Nephron progenitor cell (in vitro differentiated cells): ENCODE measurements at places on chromosomes 11 and 22.

DNA sequence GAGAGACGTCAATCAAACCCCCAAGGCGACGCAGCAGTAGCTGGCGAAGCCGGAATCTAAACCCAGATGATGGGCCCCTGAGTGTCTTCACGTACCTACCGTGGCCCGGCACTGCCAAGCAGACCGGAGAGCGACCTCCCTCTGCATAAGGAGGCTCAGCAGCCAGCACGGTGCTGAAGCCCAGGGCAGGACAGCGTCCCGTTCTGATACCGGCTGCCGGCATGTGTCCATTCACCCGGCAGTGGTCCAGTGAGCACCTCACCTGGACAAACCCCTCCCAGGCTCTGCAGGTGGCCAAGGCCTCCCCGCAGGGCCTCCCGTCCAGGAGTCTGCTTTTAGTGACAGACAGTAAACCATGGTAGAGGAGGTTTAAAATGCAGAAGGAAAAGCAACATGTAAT is 142.0 kb downstream of the BRD1 start:
- no peak for DNase-seq

GRCh38 chr11:71200172-71200716 is 52.1 kb downstream of the SHANK2 start:
- DNase-seq, result no peak

DNA sequence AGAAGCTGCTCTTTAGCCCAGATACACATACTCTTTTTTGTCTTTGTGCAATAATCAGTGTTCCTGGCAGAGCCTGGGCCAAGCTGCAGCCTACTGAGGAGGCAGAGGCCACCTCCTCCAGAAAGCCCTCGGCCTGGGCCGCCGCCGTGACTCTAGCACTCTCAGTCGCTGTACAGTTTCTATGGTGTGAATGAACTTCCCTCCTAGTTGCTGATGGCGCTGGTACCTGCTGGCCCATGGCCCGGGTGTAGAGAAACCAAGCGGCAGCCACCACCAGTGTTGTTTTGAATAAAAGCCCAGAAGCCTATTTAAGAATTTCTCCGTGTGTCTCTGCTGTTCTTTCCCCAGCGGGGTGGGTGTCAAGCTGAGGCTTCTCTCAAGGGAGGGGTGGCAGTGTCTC is 118.9 kb downstream of the CACNA1I start:
- no peak for DNase-seq

GRCh38 chr11:73800276-73800806 is 12.7 kb downstream of the MRPL48 start:
- DNase-seq, result no peak

- DNase-seq, result no peak
Measured at GRCh38 chr11:35349897-35350296, 69.5 kb downstream of the SLC1A2 start.

GRCh38 chr11:9230296-9230695 is 34.9 kb downstream of the DENND5A start:
- DNase-seq, result no peak

- no peak for DNase-seq
Measured at GRCh38 chr11:9664276-9665171, 647 bp downstream of the SWAP70 start.

GRCh38 chr11:1836011-1836945 is 1.5 kb downstream of the SYT8 start:
- no peak for DNase-seq

DNA sequence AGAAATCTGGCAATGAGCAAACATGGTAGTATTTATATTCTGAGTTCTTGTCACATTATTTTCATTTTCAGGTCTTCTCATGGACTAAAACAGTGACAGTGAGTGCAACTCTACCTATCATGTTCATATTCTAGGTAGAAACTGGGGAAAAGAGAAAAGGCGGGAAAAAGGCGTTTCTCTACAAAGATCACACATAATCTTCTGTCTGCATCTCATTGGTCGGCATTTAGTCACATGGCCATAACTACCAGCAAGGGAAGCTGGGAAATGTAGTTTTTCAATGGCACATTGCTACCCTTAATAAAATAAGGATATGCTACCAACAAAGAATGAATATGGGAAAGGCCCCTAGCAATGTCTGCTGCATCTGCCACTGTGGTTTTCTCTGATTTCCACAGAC is 57.6 kb upstream of the B3GAT1 start:
- no peak for DNase-seq

- no peak for DNase-seq
Measured at GRCh38 chr11:112485280-112485679, 224.6 kb upstream of the PLET1 start.

GRCh38 chr22:21943571-21944448 is 8.8 kb downstream of the PPM1F start:
- DNase-seq, result no peak

DNA sequence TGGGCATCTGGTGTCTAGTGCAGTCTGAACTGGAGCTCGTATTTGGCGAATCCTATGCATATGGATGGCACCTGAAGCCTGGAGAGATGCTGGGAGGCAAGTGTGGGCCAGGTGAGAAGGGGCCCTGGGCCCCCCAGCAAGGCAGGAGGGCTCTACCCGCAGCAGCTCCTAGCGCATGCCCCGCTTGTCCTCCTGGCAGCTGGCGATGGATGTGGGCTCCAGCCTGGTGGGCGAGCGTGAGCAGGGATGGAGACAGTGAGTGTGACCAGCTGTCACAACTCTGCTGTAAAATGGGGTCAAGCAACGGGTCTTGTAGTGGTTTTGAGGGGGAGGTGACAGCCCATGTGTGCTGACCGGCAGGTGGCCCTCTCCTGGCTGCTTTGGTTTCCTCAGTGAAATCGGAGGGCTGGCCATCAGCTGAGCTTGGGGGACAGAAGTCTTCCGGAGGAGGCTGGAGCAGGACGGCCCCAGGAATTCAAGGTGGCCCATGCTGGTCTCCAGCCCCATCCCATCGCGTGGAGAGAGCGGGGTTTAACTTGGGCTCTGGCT is 12.0 kb downstream of the FRMD8 start:
- no peak for DNase-seq

- no peak for DNase-seq
Measured at GRCh38 chr11:92423115-92424034, 198.8 kb downstream of the FAT3 start.

GRCh38 chr22:19201869-19202798 is 23.6 kb upstream of the SLC25A1 start:
- DNase-seq, result no peak

DNA sequence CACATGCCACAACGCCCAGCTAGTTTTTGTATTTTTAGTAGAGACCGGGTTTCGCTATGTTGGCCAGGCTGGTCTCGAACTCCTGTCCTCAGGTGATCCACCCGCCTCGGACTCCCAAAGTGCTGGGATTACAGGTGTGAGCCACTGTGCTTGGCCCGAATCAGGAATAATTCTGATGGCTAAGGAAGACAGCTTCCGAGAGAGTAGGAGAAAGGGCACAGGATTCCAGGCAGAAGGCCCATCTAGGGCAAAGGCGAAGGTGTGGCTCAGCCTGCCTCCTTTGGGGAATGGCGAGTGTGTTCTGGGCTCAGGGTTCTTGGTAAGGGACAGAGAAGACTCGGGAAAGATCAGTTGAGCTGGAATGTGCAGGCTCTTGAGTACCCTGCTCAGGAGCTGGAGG is 1.6 kb upstream of the SYCE3 start:
- no peak for DNase-seq

- DNase-seq, result no peak
Measured at GRCh38 chr11:109993786-109994185, 99.4 kb upstream of the ZC3H12C start.

GRCh38 chr22:44403602-44404329 is 91.0 kb upstream of the SHISAL1 start:
- no peak for DNase-seq
